ENCODE measurements at places on chromosomes 12 and 14.

DNA sequence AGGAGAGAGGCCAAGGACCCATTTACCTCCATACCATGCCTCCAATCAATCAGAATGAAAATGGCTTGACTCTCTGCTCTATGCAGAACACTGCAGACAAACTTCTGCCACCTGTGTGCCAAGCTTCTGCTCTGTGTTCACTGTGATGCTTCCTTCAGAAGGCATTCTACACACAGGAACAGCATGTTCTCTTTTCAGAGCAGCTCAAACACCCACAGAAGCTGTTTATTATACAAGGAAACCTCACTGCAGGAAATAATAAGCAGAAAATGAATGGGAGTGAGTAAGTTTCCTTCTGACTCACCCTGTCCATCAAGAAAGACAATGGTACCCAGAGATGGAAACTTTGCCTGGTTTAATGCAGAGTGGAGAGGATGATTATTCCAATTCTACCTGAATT, 2.4 kb upstream of the ESR2 start:
- no peak for DNase-seq

GRCh38 chr12:80862531-80862930, 75.2 kb downstream of the LIN7A start:
- no peak for DNase-seq

GRCh38 chr14:77372304-77372841, 4.5 kb downstream of the TMED8 start:
- DNase-seq: no peak

GRCh38 chr12:98645572-98646067, 530 bp downstream of the APAF1 start:
- DNase-seq: no peak

- DNase-seq: no peak
Measured at GRCh38 chr14:93099196-93099595, 16.5 kb downstream of the ITPK1 start.

GRCh38 chr12:9936591-9936990, 4.4 kb upstream of the CLEC2A start:
- DNase-seq: no peak

- peak; percentile 79 for DNase-seq
Measured at GRCh38 chr14:58395812-58396788, at the start of gene TOMM20L. Gene TOMM20L, plus strand, starts transcription at chr14:58395930. Its CDS starts 28 bp downstream, at chr14:58395958.

- no peak for DNase-seq
Measured at GRCh38 chr12:108468196-108468968, 46.7 kb upstream of the FICD start.

DNA sequence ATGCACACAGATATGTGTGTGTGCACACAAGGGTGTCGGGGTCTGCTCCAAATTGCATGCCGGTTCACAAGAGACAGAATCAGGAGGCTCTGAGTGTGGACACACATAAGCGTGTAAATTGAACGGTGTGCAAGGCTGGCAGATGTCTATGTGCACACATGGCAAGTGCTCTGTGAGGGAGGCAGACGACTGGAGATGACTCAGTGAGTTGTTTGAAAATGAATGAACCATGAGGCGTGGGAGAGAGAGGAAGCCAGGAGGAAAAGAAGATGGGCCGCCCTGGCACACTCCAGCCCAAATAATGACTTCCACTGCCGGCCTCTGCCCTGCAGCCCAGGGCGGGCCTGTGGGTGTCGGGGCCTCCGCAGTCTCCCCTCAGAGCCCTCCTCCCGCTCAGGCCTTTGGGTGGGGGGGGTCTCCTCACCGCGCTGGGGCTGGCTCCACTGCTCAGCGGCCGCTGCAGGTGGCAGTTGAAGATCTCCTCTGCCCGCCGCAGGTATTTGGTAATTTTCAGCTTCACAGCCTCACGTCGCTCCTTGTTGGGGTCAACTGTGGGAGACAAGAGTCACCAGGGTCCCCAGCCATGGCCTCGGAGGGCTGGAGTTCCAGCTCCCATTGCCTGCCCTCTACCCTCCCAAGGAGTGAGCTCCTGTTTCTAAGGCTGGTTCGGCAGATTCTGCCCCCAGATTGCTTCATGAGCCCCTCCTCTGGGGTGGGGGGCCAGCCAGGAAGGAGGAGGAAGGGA, 3.5 kb downstream of the RPS6KL1 start:
- DNase-seq: no peak

DNA sequence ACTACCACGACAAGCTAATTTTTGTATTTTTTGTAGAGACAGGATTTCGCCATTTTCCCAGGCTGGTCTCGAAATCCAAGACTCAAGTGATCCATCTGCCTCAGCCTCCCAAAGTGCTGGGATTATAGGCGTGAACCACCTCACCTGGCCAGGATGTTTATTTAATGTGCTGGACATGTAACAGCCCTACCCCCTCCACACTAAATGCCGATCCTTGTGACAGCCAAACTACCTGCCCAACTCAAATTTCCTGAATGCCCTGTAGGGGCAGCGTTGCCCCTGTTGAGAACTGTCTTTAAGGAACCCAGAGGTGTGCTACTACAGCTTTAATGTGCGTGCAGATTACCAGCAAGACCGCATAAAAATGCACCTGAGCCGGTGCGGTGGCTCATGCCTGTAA, 48.1 kb downstream of the KCNK13 start:
- no peak for DNase-seq

GRCh38 chr14:57089901-57090300, 178.8 kb downstream of the EXOC5 start:
- DNase-seq: no peak

DNA sequence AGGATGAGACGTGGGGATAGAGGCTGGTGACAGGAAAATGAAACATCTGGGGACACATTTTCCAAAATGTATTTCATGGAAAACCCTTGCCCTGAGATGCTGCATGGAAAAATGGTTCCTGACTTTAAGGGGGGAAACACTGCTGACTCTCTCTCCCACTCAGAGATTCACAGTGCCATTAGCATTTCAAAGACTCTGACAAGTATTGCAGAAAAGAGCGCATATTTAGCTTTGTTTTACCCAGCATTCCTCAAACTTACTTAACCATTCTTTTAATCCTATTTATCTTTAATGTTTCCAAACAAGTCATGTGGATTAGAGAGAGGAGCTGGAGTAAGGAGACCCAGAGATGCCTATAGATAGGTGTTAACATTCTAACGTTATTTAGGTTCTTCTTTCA, 141.8 kb upstream of the DYRK2 start:
- DNase-seq: no peak

DNA sequence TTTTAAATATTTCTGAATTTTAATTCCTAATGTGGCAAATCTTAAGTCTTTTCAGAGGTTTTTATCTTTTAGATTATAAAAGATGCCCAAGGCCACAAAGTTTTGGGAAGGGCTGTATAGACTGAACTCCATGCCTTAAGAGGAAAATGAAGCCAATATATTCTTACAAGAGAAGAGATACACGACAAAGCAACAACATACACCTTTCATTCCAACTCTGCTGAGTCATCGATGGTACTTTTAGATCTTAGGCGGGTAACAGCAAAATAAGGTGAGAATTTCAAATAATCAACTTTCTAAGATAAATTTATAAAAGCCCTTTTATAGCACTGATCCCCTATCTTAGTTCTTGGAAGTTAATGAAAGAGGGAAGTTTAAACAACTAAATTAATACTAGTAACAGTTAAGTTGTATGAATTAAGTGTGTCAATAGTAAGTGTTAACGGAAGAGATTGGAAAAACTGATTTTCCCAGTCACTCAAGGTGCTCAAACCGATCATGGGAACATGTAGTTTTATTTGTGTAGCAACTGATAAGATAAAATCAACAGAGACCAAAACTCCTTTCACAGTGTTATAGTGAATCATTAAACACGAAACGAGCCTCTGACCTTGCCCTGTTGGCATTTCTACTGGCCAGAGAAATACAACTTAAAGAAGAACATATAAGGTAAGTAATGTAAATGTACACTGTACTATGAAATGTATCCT, 18.8 kb upstream of the PIK3C2G start:
- no peak for DNase-seq

Measured in CD4-positive, alpha-beta T cell treated with Interferon gamma for 1 hour (primary cell).